ENCODE measurements at places on chromosomes 3 and 15.

- DNase-seq, result peak; percentile 98
Measured at GRCh38 chr15:64841344-64842095, at the start of gene PLEKHO2. TSS of gene PLEKHO2 (plus strand) at chr15:64841915. CDS start at chr15:64842017, 102 bp downstream.

DNA sequence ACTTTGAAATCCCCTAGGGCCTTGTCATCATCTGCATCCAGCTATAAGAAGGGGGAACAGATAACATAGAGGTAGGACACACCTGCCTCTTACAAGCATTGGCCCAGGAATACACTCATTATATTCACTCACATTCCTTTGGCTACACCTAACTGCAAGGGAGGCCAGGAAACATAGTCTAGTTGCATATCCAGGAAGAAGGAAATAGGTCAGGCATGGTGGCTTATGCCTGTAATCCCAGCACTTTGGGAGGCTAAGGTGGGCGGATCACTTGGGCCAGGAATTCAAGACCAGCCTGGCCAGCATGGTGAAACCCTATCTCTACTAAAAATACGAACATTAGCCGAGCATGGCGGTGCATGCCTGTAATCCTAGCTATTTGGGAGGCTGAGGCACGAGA lies 48.8 kb downstream of the GTPBP8 start:
- no peak for DNase-seq

DNA sequence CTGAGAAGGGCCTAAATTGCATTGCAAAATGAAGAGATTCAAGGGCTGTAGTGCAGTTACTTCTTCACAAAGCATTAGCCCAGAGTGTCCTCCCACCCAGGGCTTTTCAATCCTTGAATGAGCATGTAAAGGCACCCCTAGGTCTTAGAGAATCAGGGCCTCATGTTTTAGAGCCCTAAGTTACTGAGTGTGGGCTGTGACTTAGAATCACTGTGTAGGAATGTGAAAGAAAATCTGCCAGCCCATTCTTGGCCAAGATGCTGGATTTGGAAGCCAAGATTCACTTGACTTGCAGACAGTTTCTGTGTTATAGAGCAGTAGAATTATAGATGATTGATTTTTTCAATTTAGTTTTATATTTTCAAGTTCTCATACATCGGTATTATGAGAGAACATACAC lies 153.2 kb downstream of the MYRIP start:
- no peak for DNase-seq

GRCh38 chr15:85762039-85762755 lies 32.5 kb downstream of the KLHL25 start:
- DNase-seq, result no peak

- no peak for DNase-seq
Measured at GRCh38 chr15:66770518-66771350, 68.7 kb downstream of the SMAD6 start.

- no peak for DNase-seq
Measured at GRCh38 chr15:29880341-29880740, 58.1 kb upstream of the TJP1 start.

GRCh38 chr3:149781741-149782140 lies 10.6 kb downstream of the ANKUB1 start:
- no peak for DNase-seq

GRCh38 chr3:143707848-143708247 lies 140.4 kb downstream of the SLC9A9 start:
- DNase-seq, result no peak

- peak; percentile 8 for DNase-seq
Measured at GRCh38 chr3:100761211-100761942, 52.1 kb downstream of the TFG start.

- peak; percentile 86 for DNase-seq
Measured at GRCh38 chr3:134846911-134847317, 51.9 kb downstream of the EPHB1 start.

DNA sequence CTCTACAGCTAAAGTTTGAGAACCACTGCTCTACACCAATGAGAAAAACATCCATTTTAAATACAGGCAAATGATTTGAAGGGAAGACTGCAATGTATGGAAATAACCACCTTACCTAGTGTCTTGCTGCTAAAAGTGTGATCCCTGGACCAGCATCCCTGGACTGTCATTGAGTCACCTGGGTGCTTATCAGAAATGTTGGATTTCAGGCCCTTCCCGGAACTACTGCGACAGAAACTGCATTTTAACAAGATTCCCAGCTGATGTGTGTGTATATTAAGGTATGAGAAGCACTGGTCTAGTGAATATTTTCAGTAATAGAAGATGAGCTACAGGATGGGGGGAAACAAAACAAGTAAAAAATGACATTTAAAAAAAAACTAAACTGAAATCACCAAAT lies 324.1 kb downstream of the MECOM start:
- no peak for DNase-seq

- DNase-seq, result no peak
Measured at GRCh38 chr15:100588638-100589242, 13.2 kb downstream of the LINS1 start.

GRCh38 chr3:12400616-12401194 lies 83.6 kb upstream of the TSEN2 start:
- DNase-seq, result no peak

DNA sequence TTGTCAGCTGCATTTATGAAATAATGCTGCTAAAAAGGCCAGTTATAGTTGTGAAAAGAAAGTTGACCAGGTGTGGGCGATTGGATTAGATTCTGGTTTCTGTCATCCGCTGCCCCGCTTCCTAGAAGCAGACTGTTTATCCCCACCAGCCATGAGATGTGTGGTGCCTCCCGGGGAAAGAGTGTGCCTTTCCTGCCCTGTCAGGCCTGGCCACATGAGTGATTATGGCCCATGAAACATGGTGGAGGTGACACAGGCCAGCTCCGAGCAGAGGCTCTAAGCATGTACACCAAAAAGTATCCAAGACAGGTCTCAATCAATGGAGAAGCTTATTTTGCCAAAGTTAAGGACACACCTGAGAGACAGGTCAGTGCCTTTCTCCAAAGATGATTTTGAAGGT lies 85.4 kb upstream of the ABHD2 start:
- DNase-seq, result no peak

DNA sequence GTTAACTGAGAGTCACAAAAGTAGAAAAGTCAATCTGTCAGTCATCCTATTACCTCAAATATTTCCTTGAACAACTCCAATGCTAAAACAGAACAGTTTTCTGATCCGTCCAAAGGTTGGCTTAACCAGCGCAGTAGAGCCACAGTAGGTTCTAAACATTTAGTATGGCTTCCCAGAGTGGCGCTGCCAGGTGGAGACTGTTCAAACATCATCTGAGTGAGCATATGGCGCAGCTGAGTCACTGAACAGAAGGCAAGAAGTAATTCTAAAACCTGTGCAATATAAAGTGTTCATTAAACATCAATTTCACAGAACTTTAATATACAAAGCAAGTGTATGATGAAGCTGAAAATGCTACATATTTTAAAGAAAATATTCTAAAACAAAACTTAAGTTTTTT lies 19.9 kb downstream of the CIP2A start:
- DNase-seq, result no peak

DNA sequence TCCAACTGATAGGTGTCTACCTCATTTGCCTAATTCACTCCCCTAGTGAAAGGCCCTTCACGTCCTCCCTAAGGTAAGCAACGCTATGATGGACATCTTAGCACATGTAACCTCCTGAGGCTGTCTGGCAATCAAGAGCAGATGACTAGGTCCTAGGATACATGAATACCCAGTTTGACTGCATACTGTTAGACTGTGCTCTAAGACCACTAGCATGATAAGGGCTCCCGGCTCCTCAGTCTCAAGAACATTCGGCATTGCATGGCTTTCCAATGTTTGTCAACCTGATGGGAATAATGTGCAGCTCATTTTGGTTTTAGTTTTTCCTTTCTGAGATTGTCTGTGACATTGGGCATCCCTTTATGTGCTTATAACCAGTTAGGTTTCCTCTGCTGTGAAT lies 152.1 kb downstream of the UACA start:
- no peak for DNase-seq

DNA sequence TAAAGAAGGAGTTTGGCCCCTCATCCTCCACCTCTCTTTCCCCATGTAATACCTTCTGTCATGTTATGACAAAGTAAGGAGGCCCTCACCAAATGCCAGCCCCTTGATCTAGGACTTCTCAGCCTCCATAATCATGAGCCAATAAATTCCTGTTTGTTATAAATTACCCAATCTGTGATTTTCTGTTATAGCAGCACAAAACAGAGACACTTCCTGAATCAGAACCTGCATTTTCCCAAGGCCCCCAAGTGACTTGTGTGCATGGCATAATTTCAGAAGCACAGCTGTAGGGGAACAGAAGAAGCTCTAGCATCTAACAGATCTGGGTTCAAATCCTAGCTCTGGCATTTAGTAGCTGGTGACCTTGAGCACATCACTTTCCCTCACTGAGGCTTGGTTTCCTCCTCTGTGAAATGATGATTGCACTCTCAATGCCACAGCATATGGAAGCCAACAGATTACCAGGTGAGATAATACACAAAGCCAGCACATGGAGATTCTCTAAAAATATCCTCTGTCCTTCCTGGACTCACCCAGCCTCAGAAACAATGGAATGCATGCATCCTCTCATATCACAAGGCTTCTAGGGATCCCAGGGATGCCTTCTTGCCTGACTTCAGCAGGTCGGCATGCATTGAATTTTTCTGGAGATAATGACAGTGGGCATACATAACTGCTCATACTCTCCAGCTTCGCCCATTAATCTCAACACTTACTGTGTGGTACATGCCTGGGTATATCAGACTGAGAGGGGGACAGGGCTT lies 26.3 kb downstream of the TLNRD1 start:
- no peak for DNase-seq

DNA sequence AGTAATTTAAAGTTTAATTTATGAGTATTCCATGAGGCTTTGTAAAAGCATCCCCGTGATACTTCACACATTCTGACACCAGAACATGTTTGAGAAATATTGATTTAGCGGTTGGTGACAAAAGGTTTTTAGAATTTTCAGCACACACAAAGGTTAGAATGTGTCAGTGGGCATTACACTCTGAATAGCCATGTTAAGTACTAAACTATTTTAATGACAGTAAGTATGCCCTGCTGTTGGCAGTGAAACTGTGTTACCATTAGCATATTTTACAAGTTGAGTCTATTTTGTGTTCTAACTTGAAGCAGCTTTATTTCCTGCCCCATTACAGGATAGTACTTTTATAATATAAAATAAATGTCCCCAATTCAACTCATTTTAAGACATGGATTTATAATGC lies 66.5 kb downstream of the ADAMTSL3 start:
- no peak for DNase-seq

DNA sequence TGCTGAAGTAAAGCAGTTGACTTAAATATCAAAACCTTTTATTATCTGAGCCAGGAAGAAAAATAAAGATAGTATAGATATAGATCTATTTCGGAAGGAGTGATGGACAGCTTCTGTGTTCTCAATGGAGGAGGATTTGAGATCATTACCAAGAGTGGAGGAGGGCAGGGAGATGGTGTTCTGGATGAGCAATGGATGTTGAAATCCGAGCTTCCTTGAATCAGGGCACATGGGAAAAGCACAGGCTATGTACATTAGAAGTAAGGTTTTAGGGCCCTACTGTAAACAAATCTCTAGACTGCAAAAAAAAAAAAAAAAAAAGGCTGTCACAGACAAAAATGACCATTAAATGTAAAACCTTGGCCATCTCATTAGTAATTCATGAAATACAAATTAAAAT lies 43.2 kb downstream of the GTPBP8 start:
- DNase-seq, result no peak

- DNase-seq, result peak; percentile 50
Measured at GRCh38 chr15:37134699-37135131, 34.4 kb upstream of the MEIS2 start.

All from RWPE1 (cell line).